ENCODE measurements at places on chromosomes 5 and 9.

DNA sequence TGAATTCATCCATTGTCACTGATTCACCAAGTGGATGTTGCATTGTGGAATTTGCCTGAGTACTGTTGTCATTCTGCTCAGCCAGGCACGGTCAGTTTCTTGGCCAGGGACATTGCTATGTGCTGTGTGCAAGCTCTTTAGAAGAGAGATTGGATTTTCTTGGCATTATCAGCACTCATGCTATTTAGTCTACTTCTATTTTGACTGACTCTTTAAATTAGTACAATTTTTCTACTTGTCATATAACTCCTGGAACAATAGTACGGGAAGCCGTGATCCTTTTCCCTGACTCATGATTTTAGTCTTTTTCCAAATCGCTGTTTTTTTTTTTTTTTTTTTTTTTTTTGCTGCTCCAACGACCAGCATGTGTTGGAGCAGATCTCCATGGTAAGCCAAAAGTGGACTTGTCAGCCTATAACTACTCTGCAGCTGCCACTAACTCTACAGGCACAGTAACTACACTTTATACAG, 129.7 kb downstream of the CDC42SE2 start:
- DNase-seq, result no peak

DNA sequence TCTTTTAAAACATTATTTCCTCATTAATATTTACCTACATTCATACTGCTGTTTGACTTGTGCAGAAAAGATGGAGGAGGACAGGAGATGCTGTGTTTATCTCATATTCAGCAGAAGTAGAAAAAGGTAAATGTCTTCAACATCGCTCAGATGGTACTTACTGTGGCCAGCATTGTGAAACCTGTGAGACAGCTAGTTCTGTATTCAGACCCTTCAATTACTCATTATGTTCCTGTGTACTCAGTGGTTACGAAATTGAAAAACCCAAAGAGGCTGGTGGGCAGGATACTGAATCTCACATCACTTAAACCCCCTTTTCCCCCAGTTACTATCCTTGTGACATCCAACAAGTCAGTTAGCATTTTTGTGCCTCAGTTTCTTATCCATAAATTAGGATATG, 216.0 kb downstream of the KDM4C start:
- DNase-seq, result peak; percentile 66

DNA sequence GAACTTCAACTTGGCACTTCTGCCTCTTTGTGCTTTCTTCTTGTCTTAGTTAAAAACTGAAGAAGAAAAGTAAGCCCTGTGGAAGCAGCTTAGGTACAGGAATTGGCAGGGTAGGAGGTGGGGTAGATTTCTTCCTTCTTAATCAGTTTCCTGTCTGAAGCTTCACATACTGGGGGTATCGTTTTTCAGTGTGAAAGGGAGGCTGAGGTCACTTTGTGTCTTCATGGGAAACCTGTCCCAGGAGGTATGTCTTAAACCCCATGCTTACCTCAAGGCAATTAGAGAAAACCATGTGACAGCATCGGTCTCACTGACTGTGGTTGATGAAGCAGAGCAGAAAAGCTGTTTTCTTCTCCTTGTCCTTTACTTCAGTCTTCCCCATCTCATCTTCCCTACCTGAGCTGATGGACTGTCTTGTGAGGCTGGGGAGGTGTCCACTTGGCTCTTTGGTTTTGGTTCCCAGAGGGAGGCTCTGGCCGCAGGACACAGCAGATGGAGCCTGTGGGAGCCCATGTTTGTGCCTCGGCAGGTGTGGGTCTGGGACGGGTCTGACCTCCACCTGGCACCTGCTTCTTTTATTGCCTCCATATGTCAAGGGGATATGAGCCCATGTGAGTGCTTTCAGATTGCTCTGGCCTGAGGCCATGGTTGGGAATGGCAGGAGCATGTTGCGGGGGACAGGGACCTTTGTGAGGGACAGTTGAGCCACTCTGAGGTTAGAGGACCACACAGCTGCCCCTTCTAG, 47.0 kb downstream of the SH3GL2 start:
- no peak for DNase-seq

DNA sequence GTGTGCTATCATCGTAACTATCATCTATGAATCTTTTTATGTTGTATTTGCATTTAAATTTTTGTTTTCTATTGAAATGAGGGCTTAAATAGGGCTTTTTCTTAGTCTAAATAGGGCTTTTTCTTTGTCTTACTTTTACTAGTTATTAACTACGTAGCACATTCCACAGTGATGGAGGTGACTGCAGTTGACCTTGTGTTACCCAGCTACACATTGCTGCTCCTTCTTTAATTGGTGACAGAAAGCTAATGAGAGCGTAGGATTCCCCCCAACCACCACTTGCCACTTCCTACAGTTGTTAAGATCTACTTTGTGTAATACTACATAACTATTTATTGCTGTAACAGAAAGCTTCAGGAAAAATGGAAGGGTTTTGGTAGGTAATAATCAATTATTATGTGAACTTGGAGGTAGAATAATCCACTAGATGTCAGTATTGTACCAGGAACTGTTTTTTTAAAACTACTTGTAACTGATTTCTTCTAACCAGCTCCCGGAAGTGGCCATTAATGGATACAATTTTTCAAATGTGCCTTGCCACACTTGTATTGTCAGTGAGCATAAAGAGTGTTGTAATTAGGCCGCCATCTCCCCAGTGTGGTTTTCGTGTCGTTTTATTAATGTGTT, 18.0 kb downstream of the MTRR start:
- peak; percentile 39 for DNase-seq

- DNase-seq, result no peak
Measured at GRCh38 chr5:89246252-89246651, 363.3 kb upstream of the MEF2C start.

DNA sequence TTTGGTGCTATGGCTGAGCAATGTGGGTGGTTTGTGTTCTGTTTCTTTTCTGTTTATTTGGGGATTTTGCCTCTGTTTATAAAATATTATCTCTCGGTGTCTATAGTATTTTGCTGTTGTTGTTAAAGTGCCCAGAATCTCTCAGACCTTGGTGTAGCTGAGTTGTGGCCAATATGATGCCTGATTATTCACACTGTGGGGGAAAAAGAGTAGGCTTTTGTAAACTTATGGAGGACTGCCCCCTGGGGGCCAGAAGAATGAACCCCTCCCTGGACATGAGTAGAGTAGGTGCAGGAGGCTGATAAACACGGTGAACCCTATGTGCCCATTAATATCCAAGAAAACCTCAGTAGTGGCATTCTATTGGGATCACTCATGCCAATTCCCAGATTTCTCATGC, 49.0 kb upstream of the DPYSL3 start:
- peak; percentile 29 for DNase-seq

GRCh38 chr5:96070622-96071225, 109.1 kb upstream of the ELL2 start:
- no peak for DNase-seq

- no peak for DNase-seq
Measured at GRCh38 chr5:105817416-105817815, 1853.3 kb downstream of the EFNA5 start.

GRCh38 chr5:58300346-58300895, 159.5 kb downstream of the PLK2 start:
- DNase-seq, result no peak

GRCh38 chr5:58460732-58461286, 923 bp upstream of the PLK2 start:
- peak; percentile 82 for DNase-seq

DNA sequence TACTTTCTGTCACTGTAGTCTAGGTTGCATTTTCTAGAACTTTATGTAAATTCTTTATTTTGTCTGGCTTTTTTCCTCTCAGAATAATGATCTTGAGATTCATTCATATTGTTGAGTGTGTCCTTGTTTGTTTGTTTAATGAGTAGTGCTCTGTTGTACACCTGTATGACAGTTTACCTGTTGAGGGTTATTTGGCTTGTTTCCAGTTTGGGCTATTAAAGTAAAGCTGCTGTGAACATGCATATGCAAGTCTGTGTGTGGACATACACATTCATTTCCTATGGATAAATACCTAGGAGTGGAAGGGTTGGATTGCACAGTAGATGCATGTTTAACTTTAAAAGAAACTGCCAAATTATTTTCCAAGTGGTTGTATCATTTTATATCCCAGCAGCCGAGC, 30.4 kb downstream of the MVB12B start:
- no peak for DNase-seq

- no peak for DNase-seq
Measured at GRCh38 chr9:136328622-136329041, 1.3 kb downstream of the GPSM1 start.

GRCh38 chr9:127053057-127053821, 69.2 kb downstream of the ANGPTL2 start:
- no peak for DNase-seq

DNA sequence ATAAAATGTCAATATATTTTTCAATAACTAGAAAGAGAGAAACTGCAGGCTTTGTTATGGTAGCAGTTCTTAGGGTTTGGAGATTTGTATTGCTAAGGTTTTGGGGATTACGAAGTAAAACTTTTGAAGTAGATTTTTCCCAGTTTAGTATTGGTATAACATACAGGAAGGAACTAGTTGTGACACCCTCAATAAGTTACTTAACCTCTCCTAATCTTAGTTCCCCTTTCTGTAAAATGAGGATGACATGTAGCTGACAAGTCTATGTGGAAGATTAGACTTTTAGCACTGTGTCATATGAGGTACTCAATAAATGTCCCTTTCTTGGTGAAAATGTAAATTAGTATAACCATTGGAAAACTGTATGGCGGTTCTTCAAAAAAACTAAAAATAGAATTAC, 73.4 kb upstream of the ATG10 start:
- DNase-seq, result no peak

GRCh38 chr5:151773951-151774350, 2.2 kb downstream of the G3BP1 start:
- DNase-seq, result no peak

GRCh38 chr5:59098743-59099142, 515.9 kb downstream of the RAB3C start:
- DNase-seq, result no peak

- no peak for DNase-seq
Measured at GRCh38 chr5:99607124-99607523, 678.3 kb upstream of the CHD1 start.

GRCh38 chr9:93810028-93810971, 144.9 kb downstream of the BARX1 start:
- peak; percentile 32 for DNase-seq

- DNase-seq, result no peak
Measured at GRCh38 chr9:3989915-3990314, 310.0 kb downstream of the GLIS3 start.

Data from GM13976 (cell line).